ENCODE measurements at places on chromosomes 7 and 10.

GRCh38 chr7:99975782-99976521, at the start of gene AZGP1:
AZGP1 (minus strand) TSS chr7:99976031; CDS start chr7:99976020, 11 bp downstream.
- H3K4me1 ChIP-seq = no peaks in the 10 kb centered on the region
- H3K4me3 ChIP-seq = no peak within 1 kb of the TSS
- peaks cover 38% of the 10 kb centered on the region for H3K27me3 ChIP-seq
- DNase-seq = no peak

GRCh38 chr10:34191406-34191805, 623.7 kb downstream of the PARD3 start:
- H3K4me1 ChIP-seq = peaks cover 63% of the 10 kb centered on the region
- no peak for DNase-seq
- peak overlapping the region; percentile 84 for H3K27ac ChIP-seq
- no peak overlapping the region for H3K4me3 ChIP-seq

GRCh38 chr7:148021507-148022045, 569.0 kb upstream of the C7orf33 start:
- H3K27me3 ChIP-seq = peaks cover 13% of the 10 kb centered on the region
- no peak overlapping the region for H3K4me3 ChIP-seq
- DNase-seq = no peak

- no peak overlapping the region for H3K4me3 ChIP-seq
- no peak for DNase-seq
- H3K27ac ChIP-seq = peak overlapping the region; percentile 9
These were observed 78.7 kb upstream of the C1GALT1 start for GRCh38 chr7:7103343-7104313.

DNA sequence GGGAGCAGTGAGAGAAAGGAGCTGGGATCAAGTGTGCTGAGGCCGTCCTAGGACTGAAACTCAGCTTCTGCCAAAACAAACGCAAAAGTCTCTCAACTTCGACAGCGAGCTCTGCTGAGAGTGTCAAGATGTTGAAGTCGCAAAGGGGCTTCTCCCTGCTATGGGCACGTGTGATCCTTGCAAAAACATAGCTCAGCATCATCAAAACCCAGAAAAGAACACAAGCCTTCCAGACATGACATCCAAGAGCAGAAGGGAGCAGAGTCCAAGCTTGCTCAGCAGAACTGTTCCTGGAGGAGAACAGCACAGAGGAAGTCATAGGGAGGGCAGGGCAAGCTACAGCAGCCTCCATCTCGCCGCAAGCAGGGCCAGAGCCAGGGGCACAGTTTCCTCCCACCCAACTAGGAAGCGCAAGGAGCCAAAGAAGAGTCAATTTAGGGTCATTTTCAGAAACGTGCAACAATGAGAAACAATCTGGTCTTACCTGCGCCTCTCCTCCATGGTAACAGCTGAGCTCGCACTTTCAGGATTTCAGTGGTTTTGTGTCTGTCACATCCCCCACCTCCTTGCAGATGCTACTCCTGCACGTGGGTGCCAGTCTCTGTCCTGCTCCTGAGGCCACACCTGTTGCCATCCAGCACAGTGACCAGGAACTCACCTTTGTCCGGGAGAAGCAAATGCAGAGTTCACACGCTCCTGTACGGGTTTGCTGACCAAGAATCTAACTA, 113.9 kb downstream of the DIP2C start:
- peak overlapping the region; percentile 3 for H3K27ac ChIP-seq
- no peak overlapping the region for H3K4me3 ChIP-seq
- peaks cover 35% of the 10 kb centered on the region for H3K4me1 ChIP-seq
- no peaks in the 10 kb centered on the region for H3K27me3 ChIP-seq

DNA sequence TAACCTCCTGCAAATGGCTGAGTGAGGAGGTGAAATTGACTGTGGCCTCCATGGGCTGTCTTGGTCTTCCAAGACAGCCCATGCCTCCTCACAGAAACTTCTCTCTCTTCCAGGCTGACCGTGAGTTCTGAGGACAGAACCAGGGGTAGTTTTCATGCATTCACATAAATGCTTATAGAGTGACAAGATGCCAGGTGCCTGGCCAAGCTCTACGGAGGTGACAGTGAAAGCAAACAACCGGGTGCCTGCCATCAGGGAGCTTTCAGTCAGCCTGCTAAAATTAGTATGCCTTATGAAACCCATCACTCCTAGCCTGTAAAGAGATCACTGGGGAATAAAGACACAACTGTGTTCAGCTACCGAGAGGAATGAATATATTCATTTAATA, 919 bp upstream of the RHOBTB1 start:
- H3K36me3 ChIP-seq = peaks cover 3% of the 10 kb centered on the region
- H3K27me3 ChIP-seq = no peaks in the 10 kb centered on the region
- peaks cover 35% of the 10 kb centered on the region for H3K4me1 ChIP-seq
- peak overlapping the region; percentile 83 for H3K4me3 ChIP-seq
- H3K27ac ChIP-seq = peak overlapping the region; percentile 99

DNA sequence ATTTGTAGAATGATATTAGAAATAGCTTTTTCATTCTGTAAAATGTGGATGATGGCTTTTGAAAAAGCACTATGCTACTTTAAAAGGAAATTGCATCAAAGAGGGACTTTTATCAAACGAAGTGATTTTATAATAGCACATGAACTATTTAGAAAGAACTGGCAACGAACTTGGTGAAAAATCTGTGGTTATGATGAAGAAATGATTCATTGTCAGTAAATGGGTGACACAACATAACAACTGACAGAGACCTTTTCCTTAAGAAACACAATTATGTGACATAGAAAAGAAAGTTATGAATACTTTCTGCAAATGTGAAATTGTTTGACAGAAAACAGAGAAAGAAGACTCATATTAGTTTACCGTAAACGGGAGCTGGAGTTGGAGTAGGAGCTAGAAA, 60.7 kb upstream of the LAMB4 start:
- H3K27me3 ChIP-seq = no peaks in the 10 kb centered on the region
- H3K4me1 ChIP-seq = no peaks in the 10 kb centered on the region
- H3K27ac ChIP-seq = no peak overlapping the region

DNA sequence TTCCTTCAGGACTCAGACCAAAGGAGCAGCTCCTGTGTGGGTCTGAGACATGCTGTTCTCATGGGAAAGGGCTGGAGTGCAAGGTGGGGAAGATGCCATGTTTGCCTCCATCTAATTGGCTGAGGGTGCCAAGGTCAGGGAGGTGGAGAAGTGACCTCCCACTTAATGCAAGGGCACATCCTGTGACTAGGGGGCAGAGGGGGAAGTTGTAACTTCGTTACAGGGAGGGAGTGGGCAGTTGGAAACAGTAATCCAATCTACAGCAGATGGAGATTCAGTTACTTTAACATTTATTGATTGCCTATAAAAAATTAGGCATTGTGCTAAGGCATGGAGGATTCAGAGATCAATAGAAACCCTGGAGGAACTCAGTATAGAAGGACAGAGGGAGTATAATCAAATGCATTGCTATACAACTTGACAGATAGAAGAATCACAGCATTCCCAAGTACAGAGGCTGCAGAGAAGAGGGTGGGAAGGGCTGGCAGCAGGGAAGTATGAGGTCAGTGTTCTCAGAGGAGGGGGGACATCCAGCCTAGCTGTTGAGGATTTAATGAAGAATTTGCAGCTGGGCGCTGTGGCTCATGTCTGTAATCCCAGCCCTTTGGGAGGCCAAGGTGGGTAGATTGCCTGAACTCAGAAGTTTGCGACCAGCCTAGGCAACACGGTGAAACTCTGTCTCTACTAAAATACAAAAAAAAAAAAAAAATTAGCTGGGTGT, 75.9 kb downstream of the CCNY start:
- H3K27ac ChIP-seq = no peak overlapping the region
- H3K4me3 ChIP-seq = no peak overlapping the region
- peaks cover 3% of the 10 kb centered on the region for H3K36me3 ChIP-seq
- peaks cover 6% of the 10 kb centered on the region for H3K4me1 ChIP-seq
- H3K27me3 ChIP-seq = no peaks in the 10 kb centered on the region
- DNase-seq = no peak

DNA sequence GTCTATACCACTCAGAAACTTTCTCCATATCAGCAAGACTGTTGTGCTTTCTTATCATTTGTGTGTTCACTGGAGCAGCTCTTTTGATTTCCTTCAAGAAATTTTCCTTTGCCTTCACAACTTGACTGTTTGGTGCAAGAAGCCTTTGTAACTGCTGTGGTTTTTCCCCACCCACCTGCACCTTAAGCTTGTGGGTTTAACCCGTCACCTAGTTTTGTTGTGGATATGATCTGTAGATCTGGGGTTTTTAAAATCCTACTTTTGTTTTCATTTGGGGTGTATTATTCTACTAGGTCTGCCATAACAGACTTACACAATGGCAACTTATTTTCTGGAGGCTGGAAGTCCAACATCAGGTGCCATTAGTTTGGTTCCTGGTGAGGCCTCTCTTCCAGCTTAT, 30.5 kb upstream of the CHST3 start:
- no peaks in the 10 kb centered on the region for H3K27me3 ChIP-seq
- no peaks in the 10 kb centered on the region for H3K4me1 ChIP-seq
- no peak overlapping the region for H3K27ac ChIP-seq
- peaks cover 5% of the 10 kb centered on the region for H3K36me3 ChIP-seq
- no peak for DNase-seq

GRCh38 chr7:148398844-148399365, 191.7 kb upstream of the C7orf33 start:
- peaks cover 25% of the 10 kb centered on the region for H3K4me1 ChIP-seq
- H3K36me3 ChIP-seq = no peaks in the 10 kb centered on the region
- DNase-seq = no peak
- no peak overlapping the region for H3K27ac ChIP-seq

DNA sequence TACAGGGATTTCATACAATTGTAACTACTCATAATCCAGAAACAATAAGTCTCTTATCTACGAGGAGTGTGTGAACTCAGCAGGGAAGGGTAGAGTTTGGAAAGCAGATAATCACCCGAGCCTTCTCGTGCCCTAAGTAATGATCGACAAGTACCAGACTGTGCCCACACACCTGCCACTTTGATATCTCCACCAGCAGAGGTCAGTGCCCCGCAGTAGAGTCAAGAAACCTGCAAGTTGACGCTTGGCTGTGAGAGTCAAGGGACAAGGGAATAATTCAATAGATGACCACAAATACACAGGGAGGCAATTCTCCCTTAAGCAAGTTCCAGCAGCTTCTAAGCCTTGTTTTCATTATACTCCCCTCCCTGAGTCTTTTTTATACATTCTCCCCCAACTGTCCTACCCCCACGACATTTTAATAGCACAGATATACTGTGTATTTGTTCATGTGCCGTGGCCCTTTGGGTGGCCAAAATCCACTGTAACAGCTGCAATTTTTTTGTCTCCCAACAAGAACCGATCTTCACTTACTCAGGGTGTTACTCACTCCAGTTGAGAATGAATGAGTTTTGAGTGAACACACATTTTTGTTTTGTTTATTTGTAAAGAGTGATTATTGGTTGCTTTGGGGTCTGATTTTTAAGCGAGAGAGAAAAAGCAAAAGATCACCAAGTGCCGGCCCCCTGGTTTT, 106.9 kb upstream of the RHEB start:
- no peak overlapping the region for H3K27ac ChIP-seq
- H3K27me3 ChIP-seq = peaks cover 2% of the 10 kb centered on the region
- H3K36me3 ChIP-seq = peaks cover 3% of the 10 kb centered on the region
- no peak for DNase-seq

DNA sequence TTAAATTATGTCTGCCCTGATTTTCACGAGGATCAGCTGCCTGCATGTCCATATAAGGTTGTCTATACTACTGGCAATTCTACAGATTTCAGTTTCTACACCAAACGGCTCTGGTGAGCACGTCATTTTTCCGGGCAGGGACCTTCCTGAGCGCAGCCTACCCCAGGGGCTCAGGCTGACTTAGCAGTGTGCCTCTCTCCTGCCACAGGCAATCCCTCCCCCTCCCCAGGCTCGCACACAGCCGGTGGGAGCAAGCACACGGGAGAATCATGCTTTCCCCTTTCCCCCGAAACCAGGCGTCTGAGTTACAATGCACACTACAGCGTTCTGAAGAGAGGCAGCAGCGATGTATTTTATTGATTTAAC, 1.7 kb downstream of the KLF6 start:
- peak overlapping the region; percentile 86 for H3K4me3 ChIP-seq
- H3K27me3 ChIP-seq = no peaks in the 10 kb centered on the region
- peak; percentile 34 for DNase-seq

DNA sequence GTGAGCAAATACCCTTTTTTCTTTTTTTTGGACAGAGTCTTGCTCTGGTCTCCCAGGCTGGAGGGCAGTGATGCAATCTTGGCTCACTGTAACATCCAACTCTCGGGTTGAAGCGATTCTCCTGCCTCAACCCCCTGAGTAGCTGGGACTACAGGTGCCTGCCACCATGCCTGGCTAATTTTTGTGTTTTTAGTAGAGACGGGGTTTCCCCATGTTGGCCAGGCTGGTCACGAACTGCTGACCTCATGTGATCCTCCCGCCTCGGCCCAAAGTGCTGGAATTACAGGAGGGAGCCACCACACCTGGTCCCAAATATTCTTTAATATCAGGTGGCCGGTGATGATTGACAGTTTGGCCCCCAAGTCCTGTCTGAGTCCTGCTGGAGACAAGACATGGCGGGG, 6.6 kb downstream of the LAT2 start:
- DNase-seq = no peak
- H3K36me3 ChIP-seq = no peaks in the 10 kb centered on the region
- no peak overlapping the region for H3K4me3 ChIP-seq
- H3K4me1 ChIP-seq = no peaks in the 10 kb centered on the region
- H3K27me3 ChIP-seq = no peaks in the 10 kb centered on the region
- H3K27ac ChIP-seq = no peak overlapping the region

- H3K27me3 ChIP-seq = no peaks in the 10 kb centered on the region
- peaks cover 13% of the 10 kb centered on the region for H3K4me1 ChIP-seq
- DNase-seq = no peak
- H3K4me3 ChIP-seq = no peak overlapping the region
- H3K36me3 ChIP-seq = peaks cover 13% of the 10 kb centered on the region
These were observed 3.9 kb downstream of the MTERF1 start for GRCh38 chr7:91876391-91877133.

- no peak overlapping the region for H3K27ac ChIP-seq
- peaks cover 4% of the 10 kb centered on the region for H3K4me1 ChIP-seq
- H3K36me3 ChIP-seq = no peaks in the 10 kb centered on the region
- DNase-seq = no peak
- no peaks in the 10 kb centered on the region for H3K27me3 ChIP-seq
These were observed 159.5 kb upstream of the HGF start for GRCh38 chr7:81929386-81929785.

Measured in mesothelial cell of epicardium (in vitro differentiated cells).